ENCODE measurements at places on chromosomes 3 and 15.

- DNase-seq = no peak
Measured at GRCh38 chr3:166783206-166783605, 596.9 kb downstream of the ZBBX start.

- DNase-seq = no peak
Measured at GRCh38 chr15:95635666-95636065, 694.8 kb upstream of the NR2F2 start.

GRCh38 chr3:60909526-60909925, 341.7 kb downstream of the FHIT start:
- no peak for DNase-seq

DNA sequence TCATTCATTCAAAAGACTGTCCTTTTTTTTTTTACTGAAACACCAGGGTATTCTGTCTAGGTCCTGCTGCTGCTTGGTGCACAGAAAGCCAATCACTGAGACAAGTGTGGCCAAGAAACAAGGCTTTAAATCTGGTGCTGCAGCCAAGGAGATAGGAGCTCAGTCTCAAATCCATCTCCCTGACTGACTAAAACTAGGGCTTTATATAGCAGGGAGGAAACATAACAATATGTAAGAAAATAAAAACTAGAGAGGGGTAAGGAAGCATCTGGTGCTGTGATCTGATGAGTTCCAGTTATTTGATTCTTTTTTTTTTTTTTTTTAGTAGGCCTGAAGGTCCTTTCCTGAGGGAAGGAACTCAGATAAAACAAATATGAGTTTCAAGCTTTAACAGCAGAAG, 139.8 kb downstream of the ATG7 start:
- no peak for DNase-seq

DNA sequence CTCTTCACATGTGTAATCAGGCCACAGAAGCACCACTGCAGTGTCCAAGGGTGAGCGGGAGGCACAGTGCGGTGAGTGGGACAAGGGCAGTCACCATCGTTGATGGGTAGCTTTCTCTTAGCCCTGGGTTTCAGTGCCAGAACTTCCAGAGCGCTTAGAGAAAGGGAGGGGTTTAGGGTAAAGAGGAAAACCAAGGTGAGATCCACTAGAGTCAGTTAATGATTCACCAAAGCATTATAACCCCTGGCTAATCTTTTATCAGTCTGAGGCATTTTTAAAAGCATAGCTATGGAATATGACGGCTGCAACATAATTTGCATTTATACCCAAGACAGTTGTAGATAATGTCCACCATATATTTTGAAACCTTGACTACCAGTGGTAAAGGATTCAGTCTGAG, 94.8 kb downstream of the SHQ1 start:
- DNase-seq = no peak

DNA sequence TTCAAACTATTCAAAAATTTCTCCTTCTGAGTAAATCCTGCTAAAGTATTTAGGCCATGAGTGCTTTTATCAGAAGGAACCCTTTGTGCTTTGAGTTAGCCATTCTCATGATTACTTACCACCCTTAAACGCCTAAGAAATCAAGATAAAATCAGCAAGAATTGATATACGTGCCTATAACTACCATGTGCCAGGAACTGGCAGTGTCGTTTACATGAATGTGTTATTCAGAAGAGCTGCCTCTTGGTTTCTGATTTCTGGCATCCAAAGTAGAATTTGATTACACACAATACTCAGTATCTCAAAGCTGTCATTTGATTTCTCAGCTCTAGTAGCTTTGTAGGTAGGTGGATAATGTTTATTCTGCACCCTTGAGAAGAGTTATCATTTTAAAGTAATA, 351.3 kb upstream of the CCDC54 start:
- DNase-seq = no peak

- DNase-seq = no peak
Measured at GRCh38 chr15:63232943-63233342, 43.5 kb downstream of the RAB8B start.

- DNase-seq = no peak
Measured at GRCh38 chr15:99574048-99574447, 8.3 kb downstream of the MEF2A start.

GRCh38 chr3:159169828-159170227, 368.0 kb downstream of the MFSD1 start:
- no peak for DNase-seq
